ENCODE measurements at places on chromosomes 12 and 14. TPM values are rescaled to one million over a fixed set of nuclear protein-coding genes. Genes with fewer than 3 reads are reported as not detected.
A peak's percentile ranks its signal among the peaks of the same experiment; 100 is the strongest.

The STAT6 gene
- polyA plus RNA-seq = 36.0 TPM

The DLK1 gene
- polyA plus RNA-seq = 3.2 TPM

- no peak for DNase-seq
Measured at GRCh38 chr12:29238822-29239291, 89.8 kb downstream of the FAR2 start.

DNA sequence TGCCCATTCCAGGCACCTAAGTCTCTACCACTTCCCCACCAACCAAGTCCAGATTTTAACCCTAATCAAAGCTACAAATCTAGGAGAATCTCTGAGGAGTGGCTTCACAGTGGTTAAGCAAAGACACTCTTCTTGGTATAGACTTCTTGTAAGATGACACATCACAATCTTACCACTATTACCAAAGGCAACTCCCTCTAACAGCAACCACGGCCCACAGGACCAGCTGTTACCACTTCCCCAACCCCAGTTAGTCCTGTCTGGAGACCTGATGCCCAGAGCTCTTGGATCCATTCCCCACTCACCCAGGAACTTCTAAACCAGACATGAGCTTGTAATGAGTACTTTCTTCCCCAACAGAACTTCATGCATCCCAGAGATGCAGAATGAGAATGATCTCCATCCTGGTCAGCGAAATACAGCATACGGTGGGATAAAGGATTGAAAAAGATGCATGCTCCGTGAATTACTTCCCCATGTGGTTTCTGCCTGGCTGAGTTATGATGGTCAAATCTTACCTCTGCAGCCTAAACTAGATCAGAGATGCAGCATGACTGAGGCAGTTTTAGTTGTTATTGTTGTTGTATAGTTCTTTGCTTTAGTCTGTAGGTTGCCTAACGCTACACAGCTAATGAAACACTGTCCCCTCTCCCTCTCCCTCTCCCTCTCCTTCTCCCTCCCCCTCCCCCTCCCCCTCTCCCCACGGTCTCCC, 87.7 kb upstream of the FOXN3 start:
- DNase-seq = peak; percentile 17

DNA sequence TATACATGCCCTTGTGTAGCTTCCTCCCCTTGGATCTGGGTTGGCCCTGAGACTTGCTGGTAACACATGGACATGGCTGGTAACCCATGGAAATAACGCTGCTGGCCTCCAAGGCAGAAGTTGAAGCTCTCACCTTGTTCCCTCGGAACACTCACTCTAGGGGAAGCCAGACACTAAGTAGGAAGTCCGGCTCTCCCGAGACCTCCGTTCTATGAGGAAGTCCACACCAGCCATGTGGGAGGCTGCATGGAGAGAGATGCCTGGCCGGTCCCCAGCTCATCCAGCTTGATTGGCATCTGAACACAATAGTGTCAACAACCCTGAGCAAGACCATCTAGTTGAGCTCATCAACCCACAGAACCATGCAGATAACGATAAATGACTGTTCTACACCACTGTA, 39.7 kb upstream of the VRK1 start:
- no peak for DNase-seq

DNA sequence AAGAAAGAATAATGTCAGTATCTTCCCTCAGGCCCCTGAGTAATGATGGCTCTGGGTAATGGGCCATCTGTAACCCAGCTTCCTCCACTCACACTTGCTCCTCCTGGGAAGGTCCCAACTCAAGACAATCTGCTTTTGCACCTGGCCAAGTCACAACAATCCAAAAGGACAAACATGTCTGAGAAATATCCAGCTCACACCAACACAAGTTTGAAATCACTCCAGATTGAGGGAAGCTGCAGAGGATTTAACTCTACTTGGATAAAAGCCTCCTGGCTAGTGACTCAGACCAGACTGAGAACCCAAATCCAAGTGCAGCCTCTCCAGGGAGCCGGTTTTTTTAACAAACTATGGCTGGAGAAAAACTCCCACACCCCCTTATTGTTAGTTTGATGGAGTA, 34.2 kb downstream of the RTRAF start:
- peak; percentile 69 for DNase-seq

DNA sequence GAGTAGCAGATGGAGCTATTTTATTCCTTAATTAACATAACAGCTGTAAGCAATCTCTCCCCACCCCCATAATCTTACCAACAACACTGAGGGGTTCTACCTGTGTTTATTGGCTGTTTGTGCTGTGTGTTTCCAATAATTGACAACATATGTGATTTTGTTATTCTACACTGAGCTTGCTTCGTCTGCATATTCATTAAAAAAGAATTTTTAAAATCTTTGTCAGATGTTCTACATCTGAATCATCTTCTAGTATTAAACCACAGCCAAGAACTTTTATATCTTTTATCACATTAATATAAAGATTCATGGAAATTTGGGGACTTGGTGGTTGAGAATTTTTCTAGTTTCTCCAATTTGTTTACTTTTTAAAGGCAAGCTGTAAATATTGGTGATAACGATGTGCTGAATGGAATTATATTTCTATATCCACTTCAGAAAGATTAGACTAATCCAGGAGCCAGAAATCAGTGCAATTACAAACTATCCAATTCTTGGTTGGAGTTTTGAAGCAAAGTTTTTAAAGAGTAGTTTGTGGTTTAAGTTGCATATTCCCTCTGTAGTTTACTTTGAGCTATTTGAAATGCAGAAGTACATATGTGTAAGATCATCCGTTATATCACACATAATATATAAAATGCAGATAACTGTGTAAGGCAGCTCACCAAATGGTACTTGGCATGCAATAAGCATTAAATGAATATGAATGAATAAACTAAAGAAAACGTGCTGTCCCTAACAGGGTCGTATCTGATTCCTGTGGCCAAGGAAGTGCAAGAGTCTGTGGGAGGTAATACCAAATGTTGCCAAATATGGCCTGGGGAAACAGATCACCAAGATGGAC, 206.9 kb downstream of the PELI2 start:
- DNase-seq = no peak

- DNase-seq = no peak
Measured at GRCh38 chr12:10272467-10272866, 35.2 kb upstream of the KLRD1 start.

The CLEC6A gene
- polyA plus RNA-seq = not detected

- DNase-seq = no peak
Measured at GRCh38 chr14:103536693-103537092, 7.7 kb downstream of the TRMT61A start.

The SERPINA12 gene
- polyA plus RNA-seq = not detected

DNA sequence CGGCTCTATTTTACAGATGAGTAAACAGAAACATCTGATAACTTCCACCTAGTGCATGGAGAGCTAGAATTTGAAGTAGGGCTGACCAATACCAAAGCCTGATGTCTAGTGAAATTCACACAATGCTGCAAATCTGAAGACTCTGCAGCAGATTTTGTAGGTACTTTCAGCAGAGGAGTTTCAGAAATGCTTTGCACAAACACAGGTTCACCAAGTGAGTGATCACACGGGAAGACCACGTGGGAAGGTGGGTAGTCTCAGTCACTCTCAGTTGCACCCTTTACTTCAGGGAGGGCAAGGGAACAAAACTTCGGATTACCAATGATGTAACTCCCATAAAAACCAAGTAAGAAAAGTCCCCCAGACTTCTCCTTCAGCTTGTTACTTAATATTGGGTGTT, 63.3 kb upstream of the DAAM1 start:
- no peak for DNase-seq

The WNT1 gene
- not detected for polyA plus RNA-seq

GRCh38 chr14:61202124-61202523, 79.0 kb downstream of the TMEM30B start:
- DNase-seq = no peak

The TMEM132C gene
- polyA plus RNA-seq = 2.9 TPM

DNA sequence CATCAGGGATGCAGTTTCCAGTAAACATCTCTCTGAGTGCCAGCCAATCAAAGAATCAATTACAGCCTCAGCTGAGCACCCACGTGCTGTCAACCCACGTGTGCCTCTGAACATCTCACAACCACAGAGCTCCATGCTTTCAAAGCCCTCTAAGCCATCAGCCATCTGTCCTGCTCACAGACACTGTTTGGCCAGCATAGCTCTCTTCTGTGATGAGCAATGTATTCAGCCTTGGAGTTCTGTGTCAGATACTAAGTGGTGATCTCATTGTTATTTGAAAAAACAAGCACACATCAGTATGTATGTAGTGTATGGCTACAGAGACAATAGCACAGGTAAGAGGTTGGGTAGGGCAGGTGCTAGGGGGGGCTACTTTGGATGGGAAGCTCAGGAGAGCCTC, 94.3 kb downstream of the RGS6 start:
- no peak for DNase-seq

DNA sequence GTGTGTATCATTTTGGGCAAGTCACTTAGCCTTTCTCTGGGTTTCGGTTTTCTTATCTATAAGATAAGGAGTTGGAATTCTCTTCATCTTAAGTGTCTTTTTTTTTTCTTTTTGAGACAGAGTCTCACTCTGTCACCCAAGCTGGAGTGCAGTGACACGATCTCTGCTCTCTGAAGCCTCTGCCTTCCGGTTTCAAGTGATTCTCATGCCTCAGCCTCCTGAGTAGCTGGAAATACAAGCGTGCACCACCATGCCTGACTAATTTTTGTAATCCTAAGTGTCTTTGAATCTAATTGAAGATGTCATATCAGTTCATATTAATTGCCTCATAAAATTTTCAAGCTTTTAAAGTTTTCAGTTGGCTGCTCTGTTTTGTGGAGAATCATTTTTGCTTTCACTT, 4.0 kb downstream of the SRGAP1 start:
- no peak for DNase-seq

DNA sequence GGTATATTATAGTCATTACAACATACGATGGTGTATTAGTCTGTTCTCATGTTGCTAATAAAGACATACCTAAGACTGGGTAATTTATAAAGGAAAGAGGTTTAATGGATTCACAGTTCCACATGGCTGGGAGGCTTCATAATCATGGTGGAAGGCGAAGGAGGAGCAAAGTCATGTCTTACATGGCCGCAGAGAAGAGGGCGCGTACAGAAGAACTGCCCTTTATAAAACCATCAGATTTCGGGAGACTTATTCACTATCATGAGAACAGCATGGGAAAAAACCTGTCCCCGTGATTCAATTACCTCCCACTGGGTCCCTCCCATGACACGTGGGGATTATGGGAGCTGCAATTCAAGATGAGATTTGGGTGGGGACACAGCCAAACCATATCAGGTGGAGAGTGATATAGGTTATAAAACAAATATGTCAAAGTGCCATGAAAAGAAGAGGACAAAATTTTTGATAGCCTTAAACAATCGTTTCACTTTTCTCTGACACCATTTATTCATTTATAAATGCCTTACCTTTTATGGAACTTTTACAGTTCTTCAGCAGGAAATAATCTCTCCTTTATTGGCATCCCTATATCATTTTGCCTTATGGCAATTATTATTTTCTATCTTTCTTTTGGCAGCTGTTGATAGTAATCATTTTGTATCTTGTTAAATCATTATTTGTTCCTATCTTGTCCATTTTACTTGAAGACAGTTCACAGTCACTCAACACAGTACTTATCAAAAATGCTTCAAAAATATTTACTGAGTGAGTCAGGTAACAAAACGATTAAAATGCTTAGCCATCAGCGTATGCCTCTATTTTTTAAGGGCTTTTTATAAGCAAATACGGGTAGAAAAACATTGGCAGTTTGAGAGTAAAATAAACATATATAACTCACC, 196.0 kb downstream of the RAD51B start:
- DNase-seq = no peak

DNA sequence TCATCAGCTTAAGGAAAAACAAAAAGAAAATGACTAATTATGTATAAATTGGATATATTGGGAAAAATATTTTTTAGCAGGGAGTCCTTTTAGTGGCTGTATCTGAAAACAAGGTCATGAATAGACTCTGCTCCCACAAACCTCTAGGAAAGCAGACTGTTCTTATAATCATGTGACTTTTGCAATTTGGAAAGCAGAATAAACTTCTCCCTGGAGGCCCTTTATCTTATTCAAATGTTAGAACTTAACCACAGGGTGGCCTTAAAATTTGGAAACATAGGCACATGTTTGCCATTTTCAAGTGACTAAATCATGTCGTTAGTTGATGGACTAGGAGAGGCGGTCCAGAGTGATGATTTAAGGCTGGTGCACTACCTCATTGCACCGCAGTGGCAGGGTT, 196.6 kb upstream of the KRR1 start:
- no peak for DNase-seq

- no peak for DNase-seq
Measured at GRCh38 chr14:77804592-77804991, 4.7 kb downstream of the ADCK1 start.

The DPPA3 gene
- polyA plus RNA-seq = not detected

The CCDC196 gene
- polyA plus RNA-seq = not detected

The OTUB2 gene
- 0.22 TPM for polyA plus RNA-seq

- DNase-seq = no peak
Measured at GRCh38 chr12:27018037-27018436, 3.9 kb upstream of the TM7SF3 start.

- DNase-seq = peak; percentile 67
Measured at GRCh38 chr12:56565510-56566101, 44.0 kb downstream of the RBMS2 start.

DNA sequence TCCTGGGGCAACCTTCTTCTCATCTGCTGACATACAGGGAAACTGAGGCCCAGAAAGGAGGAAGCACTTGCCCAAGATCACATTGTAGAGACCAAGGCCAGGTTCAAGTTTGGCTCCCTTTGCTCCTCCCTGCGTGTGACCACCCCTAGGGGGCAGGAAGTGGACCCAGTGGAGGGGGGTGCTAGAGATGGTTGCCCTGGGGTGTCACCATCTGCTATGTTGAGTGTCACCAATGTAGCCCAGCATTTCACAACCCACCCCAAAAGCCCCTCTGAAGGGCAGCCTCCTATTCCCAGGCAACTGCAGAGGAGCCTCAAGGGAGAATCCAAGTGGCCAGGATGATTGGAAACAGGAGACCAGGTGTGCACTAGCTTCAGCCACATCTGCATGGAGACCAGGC, 12.0 kb upstream of the RBM19 start:
- no peak for DNase-seq

The ABCD2 gene
- polyA plus RNA-seq = 0.32 TPM

GRCh38 chr14:103385929-103386712, 906 bp downstream of the MARK3 start:
- peak; percentile 24 for DNase-seq

DNA sequence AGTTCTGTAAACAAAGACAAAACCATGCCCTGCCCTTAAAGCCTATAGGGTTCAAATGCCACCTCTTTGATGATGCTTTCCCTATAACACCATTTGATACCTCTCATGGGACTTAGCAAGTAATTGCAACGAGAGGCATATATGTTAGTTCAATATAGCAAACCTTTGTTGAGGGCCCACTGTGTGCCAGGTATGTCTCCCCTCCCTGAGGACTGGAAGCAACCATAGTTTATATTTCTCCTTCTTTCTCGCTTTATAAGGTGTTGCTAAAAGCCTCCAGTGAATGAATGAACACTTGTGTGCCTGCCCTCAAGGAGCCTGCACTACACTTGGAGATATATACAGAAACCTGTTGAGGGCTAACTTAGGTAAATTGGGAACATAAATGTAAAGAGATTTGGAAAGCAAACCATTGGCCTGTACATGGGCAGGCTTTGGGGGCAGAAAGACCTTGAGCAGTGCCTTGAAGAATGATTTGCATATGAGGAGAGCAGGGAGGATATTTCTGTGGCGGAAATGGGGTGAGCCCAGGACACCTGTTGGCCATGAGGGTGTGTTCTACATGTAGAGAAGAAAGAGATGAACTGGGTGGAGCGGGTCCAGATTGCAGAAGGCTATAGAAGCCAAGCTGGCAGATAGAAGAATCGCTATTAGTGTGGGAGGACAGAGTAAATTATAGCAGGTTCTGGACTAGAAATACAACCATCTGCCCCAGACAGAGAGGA, 1.8 kb upstream of the CKAP4 start:
- DNase-seq = no peak

- no peak for DNase-seq
Measured at GRCh38 chr12:12685305-12685704, 10.7 kb downstream of the GPR19 start.

The ITGB7 gene
- 0.55 TPM for polyA plus RNA-seq

The MYL2 gene
- polyA plus RNA-seq = 9,270 TPM

All from heart right ventricle (tissue), 16 donors.